ENCODE measurements at places on chromosomes 16 and 17. TPM values are rescaled to one million over a fixed set of nuclear protein-coding genes. Genes with fewer than 3 reads are reported as not detected.
A peak's percentile ranks its signal among the peaks of the same experiment; 100 is the strongest.

DNA sequence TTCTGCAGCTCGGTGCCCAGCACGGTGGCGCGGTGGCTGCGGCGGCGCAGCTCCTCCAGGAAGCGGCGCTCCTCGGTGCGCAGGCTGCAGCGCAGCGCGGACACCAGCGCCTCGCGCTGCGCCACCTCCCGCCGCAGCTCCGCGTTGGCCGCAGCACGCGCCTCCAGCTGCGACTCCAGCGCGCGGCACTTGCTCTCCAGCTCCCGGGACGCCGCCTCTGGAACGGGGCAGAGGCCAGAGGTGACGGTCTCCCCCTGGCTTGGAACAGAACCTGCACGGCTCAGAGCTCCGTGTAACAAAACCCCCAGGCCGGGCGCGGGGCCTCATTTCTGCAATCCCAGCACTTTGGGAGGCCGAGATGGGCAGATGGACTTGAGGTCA is 13.2 kb upstream of the CLUH start:
- peaks cover 17% of the 10 kb centered on the region for H3K27me3 ChIP-seq
- H3K36me3 ChIP-seq, result no peaks in the 10 kb centered on the region
- H3K4me1 ChIP-seq, result peaks cover 16% of the 10 kb centered on the region
- H3K4me3 ChIP-seq, result peak overlapping the region; percentile 44

- no peaks in the 10 kb centered on the region for H3K27me3 ChIP-seq
- peaks cover 17% of the 10 kb centered on the region for H3K36me3 ChIP-seq
- H3K4me1 ChIP-seq, result peaks cover 76% of the 10 kb centered on the region
- no peak for DNase-seq
Measured at GRCh38 chr17:2084766-2085647, 30.1 kb downstream of the HIC1 start.

- H3K4me1 ChIP-seq, result no peaks in the 10 kb centered on the region
- no peaks in the 10 kb centered on the region for H3K27me3 ChIP-seq
Measured at GRCh38 chr16:2284797-2285576, 17.1 kb upstream of the RNPS1 start.

- no peak overlapping the region for H3K27ac ChIP-seq
- H3K4me3 ChIP-seq, result peak overlapping the region; percentile 70
- DNase-seq, result no peak
- peaks cover 65% of the 10 kb centered on the region for H3K27me3 ChIP-seq
Measured at GRCh38 chr16:24609417-24609739, 70.0 kb downstream of the RBBP6 start.

DNA sequence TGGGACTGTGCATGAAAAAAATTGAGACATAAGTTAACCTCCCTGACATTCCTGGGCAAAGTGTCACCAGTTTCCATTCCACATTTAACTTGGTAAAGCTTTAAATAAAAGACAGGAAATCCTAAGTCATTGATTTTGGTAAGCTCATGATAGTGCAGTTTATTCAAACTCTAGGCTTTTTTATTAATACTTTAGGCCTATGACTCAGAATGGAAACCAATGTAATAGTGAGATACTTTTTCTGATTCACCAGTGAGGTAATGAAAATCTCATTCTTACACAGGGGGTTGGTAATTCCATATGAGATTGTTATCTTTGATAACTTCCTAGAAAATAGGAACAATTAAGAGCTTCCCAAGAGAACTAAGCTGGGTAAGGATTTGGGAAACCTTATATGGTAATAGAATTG is 91.1 kb downstream of the NLK start:
- no peaks in the 10 kb centered on the region for H3K36me3 ChIP-seq
- H3K27me3 ChIP-seq, result no peaks in the 10 kb centered on the region
- DNase-seq, result no peak
- peak overlapping the region; percentile 4 for H3K27ac ChIP-seq

DNA sequence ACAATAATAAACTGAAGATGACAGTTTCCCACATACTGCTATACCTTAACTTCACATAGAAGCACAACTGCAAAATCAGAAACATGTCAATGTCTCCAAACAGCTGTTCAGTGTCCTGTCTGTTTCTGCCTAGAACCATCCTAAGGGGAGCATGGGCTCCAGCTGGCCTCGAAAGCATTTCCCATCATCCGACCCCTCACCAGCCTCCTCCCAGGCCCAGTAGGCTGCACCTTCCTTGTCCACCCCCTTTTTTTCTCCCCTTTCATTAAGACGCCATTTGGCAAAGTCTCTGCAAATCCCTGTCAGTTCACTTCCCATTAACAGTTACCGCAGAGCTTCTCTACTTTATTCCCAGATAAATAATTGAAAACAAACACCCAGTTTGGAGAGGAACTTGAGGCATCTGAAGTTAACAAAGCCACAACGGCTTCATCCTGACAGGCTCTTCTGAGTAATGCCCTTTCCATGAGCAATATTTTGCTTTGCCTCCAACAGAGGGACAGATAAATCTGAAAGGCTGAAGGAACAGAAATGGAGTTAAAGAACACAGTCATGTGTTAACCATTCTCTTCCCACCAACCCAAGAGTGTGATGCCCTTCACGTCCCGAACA is 65.3 kb downstream of the SLC39A11 start:
- no peak for DNase-seq
- H3K36me3 ChIP-seq, result peaks cover 13% of the 10 kb centered on the region
- no peaks in the 10 kb centered on the region for H3K4me1 ChIP-seq
- no peak overlapping the region for H3K4me3 ChIP-seq

MT4 gene
- not detected for total RNA-seq

SPNS3 gene
- total RNA-seq, result 42.1 TPM

MFSD6L gene
- total RNA-seq, result 0.10 TPM

OR1F1 gene
- total RNA-seq, result not detected

TMEM100 gene
- total RNA-seq, result not detected

MAP2K6 gene
- total RNA-seq, result 3.5 TPM
